Thoracic aorta (tissue), 2 donors: ENCODE measurements at places on chromosomes 6 and 20. TPM values are rescaled to one million over a fixed set of nuclear protein-coding genes. Genes with fewer than 3 reads are reported as not detected.
A peak's percentile ranks its signal among the peaks of the same experiment; 100 is the strongest.

- DNase-seq: no peak
- peaks cover 11% of the 10 kb centered on the region for H3K36me3 ChIP-seq
- H3K27me3 ChIP-seq: no peaks in the 10 kb centered on the region
- H3K4me1 ChIP-seq: peaks cover 4% of the 10 kb centered on the region
- H3K4me3 ChIP-seq: no peak overlapping the region
- H3K27ac ChIP-seq: no peak overlapping the region
Measured at GRCh38 chr6:111013144-111013915, 31.5 kb downstream of the RPF2 start.

Gene TLDC2
- total RNA-seq: 1.6 TPM

Gene HLA-DQB1
- 11.1 TPM for total RNA-seq

GRCh38 chr6:166591026-166591425 lies 4.5 kb upstream of the RAMACL start:
- no peaks in the 10 kb centered on the region for H3K36me3 ChIP-seq
- H3K4me3 ChIP-seq: no peak overlapping the region
- DNase-seq: no peak
- peaks cover 4% of the 10 kb centered on the region for H3K4me1 ChIP-seq

DNA sequence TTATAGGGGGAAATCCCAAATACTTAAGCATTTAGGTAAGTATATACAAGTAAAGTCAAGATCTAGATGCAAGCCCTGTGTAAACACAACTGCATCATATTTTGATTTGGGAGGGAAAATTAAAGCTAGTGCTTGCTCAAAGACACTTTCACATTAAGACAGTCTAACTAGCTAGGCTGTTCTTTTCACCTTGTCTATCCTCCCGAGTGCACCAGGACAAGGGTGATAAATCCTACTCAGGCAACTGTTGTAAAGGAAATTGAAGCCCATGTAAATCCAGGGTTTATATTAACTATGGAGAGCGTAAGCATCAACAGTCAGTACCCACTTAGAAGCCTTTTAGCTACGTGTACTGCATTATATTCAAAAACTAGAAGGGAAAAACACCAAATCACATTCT lies 19.3 kb upstream of the BACH2 start:
- DNase-seq: no peak
- H3K27ac ChIP-seq: no peak overlapping the region
- H3K36me3 ChIP-seq: no peaks in the 10 kb centered on the region
- H3K4me1 ChIP-seq: no peaks in the 10 kb centered on the region
- no peak overlapping the region for H3K4me3 ChIP-seq

DNA sequence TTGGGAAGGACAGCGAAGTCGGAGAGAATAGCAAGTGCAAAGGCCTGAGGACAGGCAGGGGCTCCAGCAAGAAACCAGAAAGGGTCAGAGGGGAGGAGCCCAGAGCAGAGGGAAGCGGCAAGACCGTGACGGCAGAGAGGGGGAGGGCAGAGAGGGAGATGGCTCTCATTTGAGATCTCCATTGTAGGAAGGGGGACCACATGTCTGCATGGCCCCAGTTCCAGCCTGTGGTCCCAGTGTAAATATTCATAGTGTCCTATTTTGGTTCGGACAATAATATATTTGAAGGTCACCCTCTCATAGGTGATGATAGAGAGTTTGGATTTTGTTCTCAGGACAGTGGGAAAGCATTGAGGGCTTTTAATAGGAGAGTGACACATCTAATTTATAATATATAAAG lies 231.1 kb upstream of the RNF24 start:
- DNase-seq: no peak
- H3K36me3 ChIP-seq: no peaks in the 10 kb centered on the region
- H3K27me3 ChIP-seq: no peaks in the 10 kb centered on the region
- H3K4me3 ChIP-seq: peak overlapping the region; percentile 62
- peaks cover 54% of the 10 kb centered on the region for H3K4me1 ChIP-seq
- peak overlapping the region; percentile 39 for H3K27ac ChIP-seq

DNA sequence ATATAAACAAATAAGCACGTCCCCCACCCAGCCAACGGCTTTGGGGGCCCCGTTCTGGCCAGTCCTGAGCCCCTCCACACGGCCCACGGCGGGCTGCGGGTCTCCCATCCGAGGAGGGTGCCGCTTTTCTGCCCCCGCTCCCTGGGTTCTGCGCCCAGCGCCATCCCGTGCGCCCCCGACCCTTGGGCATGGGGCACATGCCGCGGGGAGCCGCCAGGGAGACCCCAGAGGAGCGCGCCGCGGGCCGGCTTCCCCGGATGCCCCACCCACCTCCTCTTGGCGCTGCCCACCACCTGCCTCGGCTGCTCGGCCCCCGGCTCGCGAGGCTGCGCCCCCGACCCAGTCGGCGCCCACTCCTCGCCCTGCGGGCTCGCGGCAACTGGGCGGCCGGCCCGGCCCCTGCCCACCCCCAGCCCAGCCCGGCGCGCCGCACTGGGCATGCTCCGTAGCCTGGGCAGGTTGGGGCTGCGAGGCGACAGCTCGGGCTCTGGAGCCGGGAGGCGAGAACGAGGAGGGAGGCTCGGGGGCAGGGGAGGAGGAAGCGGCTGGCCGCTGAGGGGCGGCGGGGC lies 570 bp upstream of the PLCB4 start:
- H3K36me3 ChIP-seq: no peaks in the 10 kb centered on the region
- H3K4me3 ChIP-seq: peak overlapping the region; percentile 77
- peak overlapping the region; percentile 76 for H3K27ac ChIP-seq
- H3K4me1 ChIP-seq: peaks cover 10% of the 10 kb centered on the region
- H3K27me3 ChIP-seq: no peaks in the 10 kb centered on the region

Gene DOK5
- total RNA-seq: 8.3 TPM
